GM19239 (cell line): ENCODE measurements at places on chromosomes 7 and 10.
A peak's percentile ranks its signal among the peaks of the same experiment; 100 is the strongest.

GRCh38 chr7:19930051-19930450 lies 156.6 kb upstream of the TMEM196 start:
- DNase-seq, result no peak

- DNase-seq, result no peak
These were observed 691.8 kb downstream of the SUGCT start for GRCh38 chr7:40826411-40827221.

DNA sequence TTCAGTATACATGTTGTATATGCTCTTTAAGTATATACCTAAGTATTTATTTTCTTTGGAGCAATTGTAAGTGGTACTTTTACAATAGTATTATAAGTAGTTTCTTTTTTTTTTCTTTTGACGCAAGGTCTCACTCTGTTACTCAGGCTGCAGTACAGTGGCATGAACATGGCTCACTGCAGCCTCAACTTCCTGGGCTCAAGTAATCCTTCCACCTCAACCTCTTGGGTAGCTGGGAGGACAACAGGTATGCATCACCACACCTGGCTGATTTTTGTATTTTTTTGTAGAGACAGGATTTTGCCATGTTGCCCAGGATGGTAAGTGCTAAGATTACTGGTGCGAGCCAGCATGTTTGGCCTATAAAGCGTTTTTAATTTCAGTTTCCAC lies 13.7 kb upstream of the CDCA7L start:
- no peak for DNase-seq

GRCh38 chr10:58919927-58920654 lies 256.4 kb upstream of the PHYHIPL start:
- no peak for DNase-seq

DNA sequence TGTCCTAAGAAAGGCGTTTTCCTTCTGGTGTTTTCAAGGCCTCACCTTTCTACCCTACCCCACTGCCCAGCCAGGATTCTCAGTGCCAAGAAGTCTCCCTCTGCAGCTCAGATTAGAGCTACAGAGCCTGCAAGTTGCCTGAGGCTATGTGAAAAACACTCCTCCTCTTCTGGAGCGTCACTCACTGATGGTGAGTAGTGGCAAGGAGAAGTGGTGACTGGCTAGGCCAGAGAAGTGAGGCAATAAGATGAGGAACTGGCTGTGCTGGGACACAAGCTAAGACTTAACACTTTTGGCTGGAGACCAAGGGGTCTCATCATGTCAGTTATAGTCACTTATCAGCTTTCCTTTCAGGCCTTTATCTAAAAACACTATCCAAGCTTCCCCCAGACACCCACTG lies 86.7 kb upstream of the PRKAR2B start:
- DNase-seq, result no peak

GRCh38 chr10:78974617-78975317 lies 94.0 kb upstream of the ZMIZ1 start:
- peak; percentile 43 for DNase-seq

GRCh38 chr7:27739301-27739908 lies 557 bp upstream of the TAX1BP1 start:
- DNase-seq, result no peak

DNA sequence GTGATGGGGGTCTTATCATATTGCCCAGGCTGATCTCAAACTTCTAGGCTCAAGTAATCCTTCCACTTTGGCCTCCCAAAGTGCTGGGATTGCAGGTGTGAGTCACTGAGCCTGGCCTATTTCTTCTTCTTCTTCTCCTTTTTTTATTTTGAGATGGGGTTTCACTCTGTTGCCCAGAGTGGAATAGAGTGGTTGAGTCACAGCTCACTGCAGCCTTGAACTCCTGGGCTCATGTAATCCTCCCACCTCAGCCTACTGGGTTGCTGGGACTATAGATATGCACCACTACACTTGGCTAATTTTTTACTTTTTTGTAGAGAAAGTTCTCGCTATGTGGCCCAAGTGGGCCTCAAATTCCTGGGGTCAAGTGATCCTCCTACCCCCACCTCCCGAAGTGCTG lies 124.3 kb downstream of the SKIDA1 start:
- DNase-seq, result no peak

DNA sequence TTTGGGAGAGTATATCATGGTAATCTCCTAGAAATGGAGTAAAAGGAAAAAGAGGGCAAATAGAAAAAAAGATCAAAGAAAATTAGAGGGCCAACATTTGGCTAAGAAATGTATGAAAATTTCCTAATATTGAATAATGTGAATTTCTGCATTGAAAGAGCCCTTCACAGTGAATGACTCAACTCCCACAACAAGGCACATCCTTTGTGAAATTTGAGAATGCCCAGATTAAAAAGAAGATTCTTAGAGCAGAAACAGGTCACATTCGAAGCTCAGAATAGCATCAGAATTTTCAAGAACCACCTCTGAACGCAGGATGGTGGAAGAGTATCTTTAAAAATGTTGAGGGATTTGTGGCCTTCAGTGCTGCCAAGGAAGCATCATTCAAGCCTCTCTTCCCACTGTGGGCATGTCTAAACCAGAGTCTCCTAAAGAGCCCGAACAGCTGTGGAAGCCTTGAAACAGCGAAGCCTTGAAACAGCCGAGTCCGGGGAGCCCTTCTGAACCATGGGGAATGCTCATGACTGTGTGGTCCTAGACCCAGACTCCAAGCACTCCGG lies 43.6 kb downstream of the GUSB start:
- DNase-seq, result no peak

GRCh38 chr7:132614428-132615318 lies 38.4 kb upstream of the PLXNA4 start:
- DNase-seq, result no peak

- DNase-seq, result no peak
These were observed 33.4 kb upstream of the CALN1 start for GRCh38 chr7:72445580-72445979.

DNA sequence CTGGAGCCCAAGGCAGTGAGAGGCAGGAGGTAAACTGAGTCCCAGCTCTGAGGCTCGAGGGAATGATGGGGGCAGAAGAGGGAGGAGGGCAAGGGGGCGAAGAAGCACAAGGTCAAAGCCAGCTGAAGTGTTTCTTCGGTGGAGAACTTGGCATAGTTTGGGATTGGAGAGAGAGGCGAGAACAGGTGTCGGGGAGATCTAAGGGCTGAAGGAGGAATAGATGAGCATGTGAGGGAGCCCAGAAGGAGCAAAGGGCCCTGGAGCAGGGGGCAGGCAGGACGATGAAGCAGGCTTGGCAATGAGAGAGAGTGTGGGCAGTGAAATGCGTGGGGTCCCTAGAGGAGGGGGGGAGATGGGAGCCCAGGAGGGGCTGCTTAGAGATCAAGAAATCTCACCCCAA lies 35.9 kb downstream of the SH3PXD2A start:
- no peak for DNase-seq

- no peak for DNase-seq
These were observed 31.4 kb downstream of the ANK3 start for GRCh38 chr10:60358282-60358681.

- DNase-seq, result no peak
These were observed 582.4 kb downstream of the SUGCT start for GRCh38 chr7:40717242-40717641.

DNA sequence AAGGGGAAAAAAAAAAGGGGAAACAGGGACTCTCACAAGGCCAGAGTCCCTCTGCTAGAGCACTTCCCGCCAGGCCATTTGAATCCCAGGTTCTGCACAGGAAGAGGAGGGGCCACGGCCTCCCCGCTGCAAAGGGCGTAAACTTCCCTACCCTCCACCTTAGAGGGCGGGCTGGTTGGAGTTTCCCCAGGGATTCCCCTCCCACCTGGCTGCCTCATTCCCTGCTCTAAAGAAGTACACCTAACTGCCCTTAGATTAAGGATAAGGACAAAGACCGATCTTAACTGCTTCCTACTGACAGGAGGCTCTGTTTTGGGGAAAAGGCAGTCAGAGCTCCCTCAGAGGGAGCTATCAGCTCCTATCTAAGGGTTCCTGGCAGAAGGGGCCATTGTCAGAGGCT lies 102.0 kb upstream of the ARMC3 start:
- no peak for DNase-seq

DNA sequence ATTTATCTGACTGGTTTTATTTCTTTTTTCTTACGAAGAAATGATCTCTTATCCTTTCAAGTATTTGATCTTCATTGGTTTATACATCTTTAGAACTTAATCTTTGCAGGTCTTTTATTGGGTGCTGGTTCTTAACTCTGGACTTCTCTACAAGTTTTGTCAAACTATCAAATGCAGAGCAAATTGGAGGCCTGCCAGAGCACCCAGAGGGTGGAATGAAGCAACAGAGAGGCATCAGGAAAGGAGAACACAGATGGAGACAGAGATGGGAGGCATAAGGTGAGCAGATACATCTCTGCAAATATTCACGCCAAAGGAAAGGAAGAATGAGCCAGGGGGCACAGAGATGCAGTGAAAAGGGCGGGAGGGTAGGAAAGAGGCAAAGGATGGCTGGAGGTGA lies 130.3 kb downstream of the PKD1L1 start:
- no peak for DNase-seq

DNA sequence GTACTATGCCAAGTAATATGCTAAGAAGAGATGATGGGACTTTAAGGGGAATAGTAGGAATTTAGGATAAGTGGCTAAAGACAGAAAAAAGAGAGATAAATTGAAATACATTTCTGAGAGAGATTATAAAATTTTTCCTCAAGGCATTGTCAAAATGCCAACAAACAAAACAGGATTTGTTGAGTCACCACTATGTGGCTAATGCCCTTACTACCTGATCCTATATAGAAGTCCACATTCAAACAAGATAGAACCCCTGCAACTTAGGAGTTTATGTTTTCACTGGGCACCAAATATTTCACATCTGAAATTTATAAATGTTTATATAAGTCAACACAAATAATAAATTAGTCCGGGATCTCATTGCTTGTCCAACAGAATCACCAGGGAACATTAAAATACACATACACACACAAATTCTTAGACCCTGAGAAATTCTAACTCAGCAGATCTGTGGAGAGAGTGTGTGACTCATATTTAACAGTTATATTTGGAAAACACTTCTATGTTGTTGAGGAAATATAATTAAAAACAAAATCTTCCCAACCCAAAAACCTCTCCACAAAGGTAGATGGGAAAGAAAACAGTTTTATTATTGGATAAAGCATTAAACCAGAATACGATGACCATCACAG lies 154.3 kb downstream of the PPP1R3A start:
- no peak for DNase-seq

GRCh38 chr7:44268671-44269070 lies 56.7 kb downstream of the CAMK2B start:
- DNase-seq, result no peak

DNA sequence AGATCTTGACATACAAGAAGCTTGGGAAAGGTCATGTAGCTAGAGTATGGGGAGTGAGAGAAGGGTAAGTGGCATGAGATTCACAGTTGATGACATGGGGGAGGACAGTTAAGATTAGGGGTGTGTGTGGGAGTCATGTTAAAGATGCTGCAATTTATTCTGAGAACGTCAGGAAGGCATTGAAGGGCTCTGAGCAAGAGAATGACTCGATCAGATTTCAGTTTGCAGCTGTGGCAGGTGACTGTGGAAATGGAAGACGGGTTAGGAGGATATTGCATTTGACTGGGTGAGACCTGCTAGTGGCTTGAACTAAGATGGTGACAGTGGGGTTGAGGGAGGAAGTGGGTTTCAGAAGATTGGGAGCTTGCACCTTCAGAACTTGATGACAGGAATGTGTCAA lies 5.6 kb downstream of the CDC123 start:
- no peak for DNase-seq

DNA sequence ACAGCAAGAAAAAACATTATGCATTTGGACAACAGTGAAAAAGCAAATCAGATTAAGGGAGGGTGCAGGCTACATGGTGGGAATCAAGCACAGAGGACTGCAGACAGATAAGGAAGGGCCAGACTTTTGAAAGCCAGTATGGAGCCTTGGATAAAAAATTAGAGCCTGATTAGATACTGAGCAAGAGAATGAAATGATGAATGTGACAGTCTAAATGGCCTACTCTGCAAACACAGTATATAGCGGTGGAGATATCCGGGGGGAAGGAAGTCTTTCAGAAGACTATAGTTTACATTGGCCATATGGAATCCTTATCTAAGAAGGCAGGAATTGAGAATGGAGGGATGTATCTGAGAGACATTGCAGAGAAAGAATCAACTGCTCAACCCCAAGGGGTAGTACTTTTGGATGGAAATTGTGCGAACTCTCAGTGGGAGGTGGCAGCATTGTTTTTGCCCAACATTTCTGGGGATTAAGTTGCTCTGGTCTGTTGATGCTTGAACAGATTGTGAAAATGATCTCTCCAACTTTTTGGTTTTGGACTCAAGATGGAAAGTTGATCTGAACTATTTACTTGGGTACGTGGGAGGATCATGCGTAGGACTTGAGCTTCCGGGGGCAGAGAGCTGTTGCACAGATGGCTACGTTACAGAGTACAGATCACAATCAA lies 39.4 kb upstream of the CHCHD3 start:
- no peak for DNase-seq

DNA sequence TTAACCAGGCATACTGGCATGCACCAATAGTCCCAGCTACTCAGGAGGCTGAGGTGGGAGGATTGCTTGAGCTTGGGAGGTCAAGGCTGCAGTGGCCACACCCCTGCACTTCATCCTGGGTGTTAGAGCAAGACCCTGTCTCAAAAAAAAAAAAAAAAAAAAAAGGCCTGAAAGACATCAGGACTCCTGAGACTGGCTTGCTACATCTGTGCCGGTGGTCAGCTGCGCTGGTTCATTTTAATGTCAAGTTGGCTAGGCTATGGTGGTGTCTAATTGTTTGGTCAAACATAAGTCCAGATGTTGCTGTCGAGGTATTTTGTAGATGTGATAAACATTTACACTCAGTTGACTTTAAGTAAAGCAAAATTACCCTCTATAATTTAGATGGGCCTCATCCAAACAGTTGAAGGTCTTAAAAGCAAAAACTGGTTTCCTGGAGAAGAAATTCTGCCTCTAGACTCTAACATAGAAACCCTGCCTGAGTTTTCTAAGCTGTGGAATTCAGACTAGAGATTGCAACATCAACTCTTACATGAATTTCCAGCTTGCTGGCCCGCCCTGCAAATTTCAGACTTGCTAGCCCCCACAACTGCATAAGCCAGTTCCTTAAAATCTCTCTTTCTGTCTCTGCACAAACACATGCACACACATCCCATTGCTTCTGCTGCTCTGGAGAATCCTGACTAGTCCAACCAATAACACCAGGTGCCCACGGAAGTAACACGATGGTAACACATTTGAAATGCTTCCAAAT lies 18.2 kb downstream of the MYOF start:
- DNase-seq, result no peak

- DNase-seq, result no peak
These were observed 285.5 kb downstream of the TWIST1 start for GRCh38 chr7:18831943-18832342.

GRCh38 chr7:14892961-14893360 lies 9.6 kb downstream of the DGKB start:
- no peak for DNase-seq
